ENCODE measurements at places on chromosomes 2 and 18.

GRCh38 chr2:128714851-128715312, 396.2 kb upstream of the HS6ST1 start:
- DNase-seq: no peak

DNA sequence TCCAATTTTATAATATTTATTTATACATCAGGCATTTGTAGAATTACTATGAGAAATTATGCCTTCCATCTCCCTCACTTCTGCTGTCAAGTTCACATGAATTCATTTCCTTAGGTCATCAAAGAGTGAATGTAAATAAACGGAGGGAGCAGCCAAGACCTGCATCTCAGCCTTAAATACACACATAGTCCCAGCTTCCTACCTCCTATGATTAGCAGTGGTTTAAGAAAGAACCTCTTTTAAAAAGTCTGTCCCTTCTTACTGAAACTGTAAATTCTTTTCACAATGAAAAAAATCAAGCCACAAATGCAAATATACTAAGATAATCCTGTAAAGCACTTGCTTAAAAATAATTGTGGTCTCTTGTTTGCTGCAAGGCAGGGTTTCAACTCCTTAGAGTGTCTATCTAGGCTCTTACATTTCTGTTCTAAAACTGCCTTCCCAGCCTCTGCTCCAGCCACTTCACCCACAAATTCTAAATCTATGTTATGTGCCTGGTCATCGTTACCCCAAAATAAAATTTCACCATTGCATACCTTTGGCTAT, 532.7 kb upstream of the FSHR start:
- DNase-seq: no peak

DNA sequence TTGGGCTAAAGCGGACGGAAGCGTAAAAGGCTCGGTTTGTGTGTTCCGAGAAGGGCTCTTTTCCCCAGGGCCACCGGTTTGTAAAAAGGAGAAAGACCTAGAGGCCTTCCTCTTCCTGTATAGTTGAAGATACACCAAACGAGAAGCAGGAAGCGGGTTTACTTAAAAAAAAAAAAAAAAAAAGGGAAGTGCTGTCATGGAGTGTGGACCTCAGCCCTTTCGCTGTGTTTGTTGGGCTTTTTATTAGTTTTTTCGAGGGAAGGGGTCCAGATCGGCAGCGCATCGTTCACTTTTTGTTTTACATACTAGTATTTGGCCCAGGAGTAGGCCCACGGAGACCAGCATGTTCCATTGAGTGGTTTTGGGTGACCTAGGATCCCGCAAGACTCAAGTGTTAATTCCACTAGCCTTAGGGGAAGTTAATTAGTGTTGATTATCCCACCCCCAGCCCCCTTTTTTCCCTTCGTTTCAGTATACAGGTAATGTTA, 676 bp downstream of the ACTR2 start:
- DNase-seq: no peak

- no peak for DNase-seq
Measured at GRCh38 chr2:241812730-241813643, 4.0 kb downstream of the NEU4 start.

- DNase-seq: no peak
Measured at GRCh38 chr2:5433855-5434254, 258.3 kb upstream of the SOX11 start.

- DNase-seq: no peak
Measured at GRCh38 chr2:56981554-56981953, 797.8 kb downstream of the CCDC85A start.

GRCh38 chr2:147288131-147288530, 556.7 kb upstream of the ACVR2A start:
- DNase-seq: no peak

GRCh38 chr18:32026491-32027086, 8.0 kb downstream of the RNF125 start:
- DNase-seq: no peak

GRCh38 chr2:74736589-74736988, 82.5 kb downstream of the SEMA4F start:
- DNase-seq: no peak

DNA sequence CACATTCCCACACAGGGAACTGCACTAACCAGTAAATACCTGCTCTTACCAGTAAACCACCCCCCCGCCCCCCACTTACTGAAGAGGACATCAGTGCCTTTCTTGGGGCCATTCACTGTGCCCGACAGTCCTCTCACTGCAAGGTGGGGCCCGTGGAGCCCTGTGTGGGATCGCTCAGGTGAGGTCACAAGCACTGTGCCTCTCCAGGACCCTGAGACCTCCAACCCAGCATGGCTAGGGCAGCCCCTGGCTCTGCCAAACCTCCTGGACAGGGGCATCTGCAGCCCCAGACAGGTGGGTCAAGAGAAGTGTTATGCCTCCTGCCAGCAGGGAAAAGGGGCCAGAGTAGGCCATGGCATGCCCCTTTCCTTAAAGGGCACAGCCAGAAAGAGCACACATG, 6.7 kb upstream of the NEURL3 start:
- no peak for DNase-seq

- no peak for DNase-seq
Measured at GRCh38 chr2:130372833-130373807, 17.3 kb downstream of the PTPN18 start.

GRCh38 chr18:5937121-5937520, 41.8 kb upstream of the TMEM200C start:
- no peak for DNase-seq

- DNase-seq: no peak
Measured at GRCh38 chr2:42446503-42447271, 47.1 kb downstream of the KCNG3 start.
